ENCODE measurements at places on chromosomes 12 and 14. TPM values are rescaled to one million over a fixed set of nuclear protein-coding genes. Genes with fewer than 3 reads are reported as not detected.

DNA sequence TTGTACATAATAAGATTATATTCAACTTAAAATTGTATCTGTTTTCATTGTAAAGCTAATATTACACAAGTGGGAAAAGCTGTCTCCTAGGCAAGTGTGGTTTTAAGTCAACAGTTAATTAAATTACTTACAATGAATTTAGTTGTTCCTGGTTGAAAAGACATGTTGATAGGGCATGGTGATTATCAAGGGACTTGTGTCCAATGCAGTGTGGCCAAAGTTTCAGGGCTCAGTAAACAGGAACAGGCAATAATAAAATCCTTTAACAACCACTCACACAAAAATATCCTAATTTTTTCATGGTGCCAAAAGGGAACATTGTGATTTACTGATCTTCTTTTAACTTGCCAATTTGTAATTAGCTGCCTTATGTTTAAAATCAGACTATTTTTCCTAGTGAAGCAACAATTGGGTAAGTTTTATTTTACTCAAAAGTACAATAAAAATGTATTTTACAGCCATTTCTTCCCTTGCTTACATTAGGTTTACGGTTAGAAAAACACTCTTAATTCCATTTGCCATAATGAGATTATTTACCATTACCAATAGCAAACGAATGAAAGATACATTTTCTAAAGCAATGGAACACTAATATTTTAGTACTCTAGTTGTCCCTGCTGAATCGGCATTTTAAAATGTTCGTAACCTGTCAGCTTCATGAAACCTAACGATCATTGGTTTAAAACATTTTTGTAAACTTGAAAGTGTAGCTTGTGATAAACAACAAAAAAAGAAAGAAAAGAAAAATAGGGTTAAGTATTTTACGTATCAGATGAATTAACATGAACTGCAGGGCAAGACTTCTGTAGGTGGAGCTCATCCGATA lies 1.8 kb upstream of the WNK1 start:
- no peak for DNase-seq

DNA sequence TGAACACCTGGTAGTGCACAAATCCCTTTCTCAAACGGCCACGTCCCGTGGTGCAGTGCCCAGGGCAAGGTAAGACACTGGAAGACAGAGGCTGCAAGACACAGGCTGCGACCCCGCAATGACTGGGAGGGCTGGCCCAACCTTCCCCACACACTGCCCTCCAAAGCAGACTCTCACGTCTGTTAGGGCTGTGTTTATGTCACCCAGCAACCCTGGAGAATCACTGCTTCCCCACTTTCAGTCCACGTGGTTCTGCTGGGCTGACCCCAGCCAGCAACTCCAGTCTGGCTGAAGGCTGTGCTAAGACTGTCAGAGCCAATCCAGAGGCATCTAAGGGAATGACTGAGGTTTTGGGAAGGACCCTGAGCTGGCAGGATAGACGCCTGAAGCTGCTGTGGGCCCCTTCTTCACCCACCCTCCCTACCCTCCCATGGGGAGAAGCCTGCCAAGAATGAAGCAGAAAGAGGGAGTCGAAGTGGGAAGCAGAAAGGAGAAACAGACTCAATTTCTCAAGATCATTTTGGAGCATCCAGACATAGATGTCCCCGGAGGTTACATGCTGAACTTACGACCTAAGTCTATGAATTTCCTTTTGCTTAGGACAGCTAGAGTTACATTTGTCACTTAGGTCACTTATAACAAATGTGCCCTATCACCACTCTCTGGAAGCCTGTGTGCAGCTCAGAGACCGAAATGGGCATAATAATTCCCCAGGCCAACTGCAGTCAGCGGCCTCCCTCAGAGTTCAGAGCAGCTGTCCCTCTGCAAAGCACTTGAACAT lies 11.7 kb downstream of the KDM2B start:
- no peak for DNase-seq

DNA sequence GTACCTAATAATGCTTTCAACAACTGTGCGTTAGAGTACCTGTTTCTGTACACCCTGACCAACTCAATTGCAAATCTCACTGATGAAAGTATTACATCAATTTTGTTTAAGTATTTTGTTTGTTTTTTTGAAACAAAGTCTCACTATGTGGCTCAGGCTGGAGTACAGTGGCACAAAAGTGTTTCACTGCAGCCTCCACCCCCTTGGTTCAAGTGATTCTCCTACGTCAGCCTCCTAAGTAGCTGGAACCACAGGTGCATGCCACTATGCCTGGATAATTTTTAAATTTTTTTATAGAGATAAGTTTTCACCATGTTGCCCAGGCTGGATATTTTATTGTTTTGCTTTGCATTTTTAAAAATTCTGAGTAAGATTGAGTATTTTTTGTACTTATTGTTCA lies 46.7 kb downstream of the YEATS4 start:
- no peak for DNase-seq

DNA sequence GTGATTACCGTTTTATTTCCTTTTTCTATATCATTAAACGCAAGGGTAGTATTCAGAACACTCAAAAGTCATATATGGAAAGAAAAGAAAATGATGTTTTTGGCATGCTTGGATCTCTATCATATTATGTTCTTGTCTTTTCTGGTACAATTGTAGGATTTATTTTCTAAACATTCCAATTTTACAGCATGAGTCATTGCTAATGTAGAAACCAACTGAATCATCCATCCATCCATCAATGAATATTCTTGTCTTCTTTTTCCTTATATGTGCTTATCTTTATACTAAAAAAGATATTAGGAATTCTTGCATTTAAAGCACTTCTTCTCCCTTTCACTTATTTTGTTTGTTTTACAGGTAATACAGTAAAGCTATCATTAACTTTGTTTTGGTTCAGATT lies 20.4 kb upstream of the AMIGO2 start:
- DNase-seq: no peak

DNA sequence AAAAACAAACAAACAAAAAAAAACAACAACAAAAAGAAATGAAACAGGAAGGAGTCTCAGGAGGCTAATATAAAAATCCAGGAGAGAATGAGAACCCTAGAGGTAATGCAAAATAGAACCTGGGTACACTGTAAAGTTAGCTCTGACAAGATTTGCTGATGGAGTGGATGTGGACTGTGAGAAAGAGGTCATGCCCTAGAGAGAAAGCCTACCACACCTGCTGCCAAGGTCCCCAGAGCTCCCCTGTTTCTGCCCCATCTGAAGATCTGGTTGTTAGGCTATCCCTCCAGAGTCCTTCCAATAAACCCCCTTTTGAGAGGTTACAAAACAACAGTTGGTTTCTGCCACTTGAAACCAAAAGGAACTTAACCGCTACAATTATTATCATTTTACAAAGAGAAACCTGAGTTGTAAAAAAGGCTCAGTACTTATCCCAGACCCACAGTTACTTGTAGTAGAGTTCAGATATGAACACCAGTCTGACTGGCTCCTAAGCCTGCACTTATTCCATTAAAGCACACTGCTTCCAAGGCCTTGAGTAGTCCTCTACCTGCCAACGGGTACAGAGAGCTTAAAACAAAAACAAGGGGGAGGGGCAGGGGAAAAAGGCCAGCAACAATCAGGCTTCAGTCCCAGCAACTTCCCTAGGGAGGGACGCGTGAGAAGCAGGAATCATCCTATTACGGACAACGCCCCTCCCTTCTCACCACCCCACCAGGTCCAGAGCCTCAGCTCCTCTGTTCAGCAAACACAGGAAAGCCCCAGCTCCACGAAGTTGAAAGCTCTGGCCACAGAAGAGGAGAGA lies 27.7 kb downstream of the PPP1R13B start:
- no peak for DNase-seq

- DNase-seq: no peak
Observed at GRCh38 chr12:79296133-79296532, 394.6 kb downstream of the PAWR start.

GRCh38 chr14:38721822-38722431 lies 381.1 kb downstream of the SEC23A start:
- DNase-seq: peak; percentile 41

- DNase-seq: no peak
Observed at GRCh38 chr12:62230652-62231051, 29.6 kb upstream of the USP15 start.

GRCh38 chr12:49375406-49375805 lies 8.1 kb downstream of the SPATS2 start:
- DNase-seq: no peak

DNA sequence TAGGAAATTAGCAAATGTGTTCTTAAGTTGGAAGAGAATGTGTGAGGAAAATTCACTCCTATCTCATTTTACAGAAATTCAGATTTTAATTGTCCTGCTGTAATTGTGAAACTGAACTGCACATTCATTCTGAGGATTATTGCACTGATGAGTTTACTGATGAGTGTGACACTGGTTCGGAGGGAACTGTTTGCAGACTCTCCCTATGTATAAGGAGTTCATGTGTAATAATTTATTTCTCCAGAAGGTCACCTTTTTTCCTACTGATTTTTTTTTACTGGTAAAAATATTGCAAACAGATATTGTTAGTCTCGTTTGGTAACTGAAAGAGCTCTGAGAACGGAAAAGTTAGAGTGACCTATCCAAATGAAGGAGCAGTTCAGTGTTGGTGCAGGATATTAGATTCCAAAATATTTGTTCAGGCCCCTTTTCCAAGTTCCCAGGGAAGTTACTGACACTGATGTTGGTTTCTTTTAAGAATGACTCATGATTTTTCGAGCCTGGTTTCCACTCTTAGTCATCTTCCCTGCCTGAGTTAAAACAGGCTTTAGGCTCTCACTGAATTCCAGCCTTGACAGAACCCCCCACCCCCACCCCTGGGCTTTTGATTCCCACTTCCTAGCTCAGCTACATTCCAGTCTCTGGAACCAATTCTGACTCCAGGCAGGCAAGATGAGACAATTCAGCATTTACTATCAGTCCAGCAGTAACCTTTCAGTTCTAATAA lies 18.4 kb downstream of the ANO6 start:
- DNase-seq: no peak

PMCH gene
- not detected for total RNA-seq

CACNA1C gene
- 6.1 TPM for total RNA-seq

GRIN2B gene
- under 0.01 TPM for total RNA-seq

KRT5 gene
- total RNA-seq: not detected

MDGA2 gene
- total RNA-seq: 0.61 TPM

Measured in upper lobe of left lung (tissue), 6 donors.